ENCODE measurements at places on chromosomes 3 and 15.

DNA sequence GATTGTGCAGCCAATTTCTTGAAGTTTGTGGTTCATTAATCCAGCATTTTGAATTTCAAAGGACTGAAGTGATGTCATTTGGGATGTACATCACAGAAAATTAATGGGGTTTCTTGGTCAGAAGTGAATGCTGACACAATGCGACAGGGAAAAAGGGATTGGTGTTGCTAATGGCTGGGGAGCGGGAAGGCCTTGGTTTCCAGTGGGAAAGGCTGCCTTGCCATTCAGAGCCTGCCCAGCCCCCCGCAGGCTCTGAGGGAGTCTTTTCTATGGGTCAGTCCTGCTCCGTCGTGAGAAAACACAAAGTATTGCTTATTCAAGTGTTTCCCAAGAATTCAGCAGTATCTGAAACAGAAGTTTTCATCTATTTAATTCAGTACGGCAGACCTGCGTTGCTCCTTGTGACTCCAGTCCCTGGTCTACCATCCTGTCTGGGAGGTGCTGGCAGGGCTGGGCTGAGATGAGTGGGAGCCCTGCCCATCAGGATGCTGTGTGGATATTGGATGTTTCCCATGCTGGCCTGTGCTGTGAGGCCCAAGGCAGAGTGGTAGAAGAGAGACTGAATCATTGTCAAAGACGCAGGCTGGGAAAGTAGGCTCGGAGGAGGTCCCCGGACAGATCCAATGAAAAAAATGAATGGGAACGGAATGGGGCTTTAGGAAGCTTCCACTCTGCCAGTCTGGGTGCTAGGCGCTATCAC, 111.2 kb upstream of the KLHL25 start:
- DNase-seq = no peak

DNA sequence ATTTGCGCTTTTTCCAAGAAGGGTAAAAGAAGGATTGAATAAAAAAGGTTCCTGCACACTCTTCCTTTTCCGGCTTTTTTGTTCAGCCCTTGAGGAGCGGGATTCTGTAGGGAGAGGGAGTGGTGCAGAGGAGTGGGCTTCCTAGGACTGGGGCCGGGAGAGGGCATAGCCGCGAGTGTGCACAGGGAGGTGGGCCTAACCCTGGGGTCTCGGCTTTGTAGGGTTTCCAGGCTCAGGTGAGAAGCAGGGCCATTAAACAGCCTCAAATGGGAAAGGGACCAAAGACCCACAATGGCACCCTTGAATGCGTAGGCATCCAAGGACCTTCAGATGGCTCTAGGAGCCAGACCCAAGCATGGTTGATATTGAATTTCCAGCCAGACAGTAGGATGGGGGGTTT, 35.4 kb upstream of the RAB6B start:
- DNase-seq = no peak

GRCh38 chr15:38481113-38481512, 27.2 kb downstream of the FAM98B start:
- DNase-seq = no peak

DNA sequence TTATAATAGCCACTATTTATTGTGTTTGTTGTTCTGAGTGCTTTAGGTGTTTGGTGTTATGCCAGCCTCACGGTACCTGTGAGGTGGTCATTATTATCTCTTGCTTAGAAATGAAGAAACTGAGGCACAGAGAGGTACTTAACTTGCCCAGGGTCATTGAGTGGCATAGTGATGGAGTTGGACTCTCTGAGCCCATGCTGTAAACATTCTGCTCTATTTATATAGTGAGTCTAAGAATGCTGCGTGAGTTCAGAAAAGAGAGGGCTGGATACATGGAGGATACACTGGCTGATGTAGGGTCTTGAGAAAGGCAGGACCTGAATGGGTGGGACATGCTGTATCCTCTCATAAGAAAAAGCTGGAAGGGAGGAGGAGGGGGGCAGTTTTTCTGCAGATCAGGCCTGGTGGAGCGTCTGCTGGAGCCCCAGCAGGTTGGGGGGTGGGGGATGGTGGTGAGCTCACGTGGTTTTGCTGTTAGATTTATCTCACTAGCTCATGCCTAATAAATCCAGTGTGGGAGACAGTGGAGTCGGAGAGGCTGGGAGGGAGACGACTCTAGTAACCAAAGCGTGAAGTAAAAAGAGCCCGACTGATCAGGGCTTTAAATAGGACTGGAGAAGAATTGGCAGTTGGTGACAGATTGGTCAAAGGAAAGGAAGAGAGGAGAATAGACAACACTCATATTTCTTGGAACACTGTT, 16.0 kb downstream of the MED12L start:
- no peak for DNase-seq

GRCh38 chr3:9172851-9173321, 76.6 kb downstream of the SRGAP3 start:
- no peak for DNase-seq

- no peak for DNase-seq
These were observed 16.5 kb upstream of the TBC1D23 start for GRCh38 chr3:100244264-100244663.

All from activated T-cell treated with anti-CD3 and anti-CD28 coated beads for 4 hours (primary cell).